ENCODE measurements at places on chromosomes 2 and 18. TPM values are rescaled to one million over a fixed set of nuclear protein-coding genes. Genes with fewer than 3 reads are reported as not detected.

ITGA4 gene
- total RNA-seq = 1.3 TPM

SCN9A gene
- total RNA-seq = 0.28 TPM

FRZB gene
- total RNA-seq = 0.32 TPM

PJVK gene
- total RNA-seq = 1.4 TPM

MC5R gene
- total RNA-seq = 0.28 TPM

SLC19A3 gene
- 1.5 TPM for total RNA-seq

Measured in esophagus mucosa (tissue), 1 donor.